Diencephalon (tissue), 1 donor: ENCODE measurements at places on chromosomes 16 and 17. TPM values are rescaled to one million over a fixed set of nuclear protein-coding genes. Genes with fewer than 3 reads are reported as not detected.

Gene TEX19
- not detected for total RNA-seq

Gene HBZ
- total RNA-seq, result 1.2 TPM

Gene SLC5A2
- total RNA-seq, result 2.1 TPM

Gene SUMO2
- total RNA-seq, result 146 TPM

Gene DHRS7C
- total RNA-seq, result not detected

Gene PRSS33
- not detected for total RNA-seq

Gene CDH8
- 248 TPM for total RNA-seq

Gene TP53TG3C
- total RNA-seq, result not detected

Gene HMOX2
- 58.8 TPM for total RNA-seq

Gene HOXB5
- not detected for total RNA-seq

Gene TNFRSF13B
- total RNA-seq, result not detected

Gene OTOA
- total RNA-seq, result 0.69 TPM

Gene SECTM1
- total RNA-seq, result 5.8 TPM

Gene BRIP1
- total RNA-seq, result 7.6 TPM

Gene ORMDL3
- 40.4 TPM for total RNA-seq

Gene SSTR5
- total RNA-seq, result 0.23 TPM

Gene SLC13A2
- total RNA-seq, result not detected

Gene CNTNAP1
- 31.6 TPM for total RNA-seq

Gene CBFA2T3
- 2.3 TPM for total RNA-seq

Gene IGSF6
- 5.8 TPM for total RNA-seq

Gene ADGRG1
- total RNA-seq, result 94.8 TPM

Gene TEKT5
- 1.2 TPM for total RNA-seq

Gene SLC12A3
- total RNA-seq, result not detected

Gene DRC7
- total RNA-seq, result 3.0 TPM

Gene ACAP1
- 0.23 TPM for total RNA-seq

Gene CPSF4L
- total RNA-seq, result not detected

Gene ADAM11
- total RNA-seq, result 19.8 TPM

Gene TLK2
- 70.8 TPM for total RNA-seq

Gene SLC7A5
- total RNA-seq, result 33.7 TPM

Gene TNS4
- not detected for total RNA-seq

Gene LHX1
- 5.3 TPM for total RNA-seq

Gene TEX14
- 0.69 TPM for total RNA-seq

Gene DBNDD1
- total RNA-seq, result 22.4 TPM

Gene CDH1
- 4.2 TPM for total RNA-seq

Gene PHOSPHO1
- 2.5 TPM for total RNA-seq

Gene TMEM219
- 35.1 TPM for total RNA-seq

Gene SP6
- total RNA-seq, result 0.23 TPM

Gene NOL11
- total RNA-seq, result 56.1 TPM

Gene MRC2
- 23.8 TPM for total RNA-seq

Gene CDK5R1
- 176 TPM for total RNA-seq

Gene CLEC3A
- 0.23 TPM for total RNA-seq

Gene CDH3
- 6.5 TPM for total RNA-seq

Gene RUSF1
- 39.4 TPM for total RNA-seq

Gene GPR179
- 4.6 TPM for total RNA-seq

Gene KRT32
- total RNA-seq, result not detected

Gene SYT17
- 32.5 TPM for total RNA-seq

Gene TMEM235
- not detected for total RNA-seq

Gene NDUFAF8
- total RNA-seq, result 28.1 TPM

Gene HAS3
- 12.0 TPM for total RNA-seq

Gene CTF1
- total RNA-seq, result 0.92 TPM

Gene TRPV2
- total RNA-seq, result 11.1 TPM

Gene GNAO1
- 155 TPM for total RNA-seq

Gene ATAD5
- total RNA-seq, result 7.6 TPM

Gene CA7
- total RNA-seq, result not detected

Gene KCNH6
- 0.69 TPM for total RNA-seq

Gene AANAT
- total RNA-seq, result not detected

Gene TBC1D3L
- total RNA-seq, result 4.6 TPM
